ENCODE measurements at places on chromosomes 2 and 18.

GRCh38 chr18:26458526-26459232 is 89.7 kb downstream of the KCTD1 start:
- DNase-seq: peak; percentile 63

- DNase-seq: no peak
These were observed 60.8 kb downstream of the KIF5C start for GRCh38 chr2:148935791-148936190.

DNA sequence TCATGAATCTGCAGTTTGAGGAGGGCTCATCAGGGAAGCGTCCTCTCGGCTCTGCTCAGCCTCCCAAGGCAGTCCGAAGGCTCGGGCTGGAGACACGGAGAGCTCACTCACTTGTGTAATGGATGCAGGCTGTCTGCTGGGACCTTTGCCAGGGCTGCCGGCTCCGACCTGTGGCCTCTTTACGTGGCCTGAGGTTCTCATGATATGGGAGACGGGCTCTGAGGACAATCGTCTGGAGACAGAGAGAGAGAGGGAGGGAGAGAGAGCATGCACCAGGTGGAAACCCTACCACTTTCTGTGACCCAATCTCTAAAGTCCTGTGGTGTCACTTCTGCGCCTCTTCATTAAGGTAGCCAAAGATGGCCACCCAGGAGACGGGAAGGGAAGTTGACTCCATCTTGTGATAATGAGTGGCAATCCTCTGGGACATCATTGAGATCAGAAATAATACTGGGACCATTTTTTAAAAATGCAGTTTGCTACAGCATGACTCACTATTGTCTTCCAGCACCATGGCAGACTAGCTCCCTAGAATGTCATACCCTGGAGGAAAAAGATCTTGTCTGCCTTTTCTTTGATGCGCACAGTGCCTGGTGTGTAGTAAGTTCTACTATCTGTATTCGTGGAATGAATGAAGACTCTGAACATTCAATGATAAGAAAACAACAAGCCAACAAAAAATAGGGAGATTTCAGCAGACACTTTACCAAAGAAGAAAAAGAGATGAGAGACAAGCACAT is 60.2 kb downstream of the CD8B2 start:
- no peak for DNase-seq

DNA sequence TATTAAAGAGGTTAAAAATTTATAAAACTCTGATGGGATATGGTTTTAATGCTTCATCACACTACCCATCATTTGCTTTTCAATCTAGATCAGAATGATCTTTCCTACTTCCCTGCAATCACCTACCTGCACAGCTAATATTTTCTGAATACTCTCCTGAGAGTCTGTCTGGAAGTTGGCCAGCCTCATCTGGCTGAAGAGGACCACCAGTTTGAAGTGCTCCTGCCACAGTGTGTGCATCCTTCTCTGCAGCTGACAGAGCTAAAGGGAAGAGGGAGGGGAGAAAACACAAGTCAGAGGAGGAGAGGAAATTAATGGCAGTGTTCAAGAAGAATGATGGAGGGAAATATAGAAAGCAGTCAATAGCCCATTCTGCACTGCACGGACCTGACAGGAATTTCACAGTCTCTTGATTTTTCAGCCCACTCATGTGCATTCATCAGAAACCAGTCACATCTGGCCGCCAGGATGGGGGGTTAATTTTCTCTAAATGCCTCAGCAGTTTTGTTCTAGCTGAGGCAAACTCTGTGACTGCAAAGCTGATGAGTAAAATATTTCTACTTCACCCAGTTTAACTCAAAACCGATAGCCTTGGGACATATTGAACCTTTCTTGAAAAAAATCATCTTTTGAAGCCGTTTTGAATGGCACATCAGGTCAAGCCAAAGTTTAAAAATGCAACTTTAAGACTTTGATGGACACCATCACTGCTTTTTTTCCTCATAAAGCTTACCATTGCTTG is 201.8 kb upstream of the KLHL14 start:
- DNase-seq: peak; percentile 2

- no peak for DNase-seq
These were observed 101.5 kb downstream of the ARHGAP15 start for GRCh38 chr2:143230506-143231253.

DNA sequence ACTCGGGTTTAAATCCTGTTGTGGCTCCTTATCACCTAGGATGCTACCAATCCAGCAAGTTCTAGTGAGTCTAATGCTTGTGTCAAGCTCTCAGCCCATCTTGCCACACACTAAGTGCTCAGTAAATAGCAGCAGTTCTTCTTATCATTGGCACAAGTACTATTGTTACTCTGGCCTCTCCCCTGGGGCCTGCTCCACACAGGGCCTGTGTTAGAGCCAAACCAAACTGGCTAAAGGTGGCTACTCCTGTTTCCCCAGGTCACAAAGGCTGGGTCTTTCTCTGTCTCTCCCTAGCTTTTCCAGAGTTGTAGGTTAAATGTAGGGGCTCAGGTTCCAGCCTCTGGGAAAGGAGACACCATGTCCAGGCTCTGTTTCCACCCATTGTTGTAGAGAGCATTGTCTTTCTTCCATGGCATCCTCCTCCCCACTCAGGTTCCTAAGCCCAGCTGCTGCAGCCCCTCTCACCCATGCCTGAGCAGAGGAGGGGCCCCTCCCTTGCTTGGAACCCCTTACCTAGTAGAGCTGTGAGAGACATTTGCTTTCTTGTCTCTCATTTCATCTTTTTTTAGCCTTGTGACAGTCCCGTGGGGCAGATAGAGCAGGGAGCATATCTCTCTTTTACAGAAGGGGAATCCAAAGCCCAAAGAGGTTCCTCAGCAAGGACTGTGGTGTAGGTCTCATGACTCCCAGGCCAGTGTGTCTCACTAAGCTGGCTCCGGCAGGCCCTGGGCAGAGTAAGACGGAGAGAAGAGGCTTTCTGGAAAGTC is 56.4 kb upstream of the OTOF start:
- DNase-seq: no peak

DNA sequence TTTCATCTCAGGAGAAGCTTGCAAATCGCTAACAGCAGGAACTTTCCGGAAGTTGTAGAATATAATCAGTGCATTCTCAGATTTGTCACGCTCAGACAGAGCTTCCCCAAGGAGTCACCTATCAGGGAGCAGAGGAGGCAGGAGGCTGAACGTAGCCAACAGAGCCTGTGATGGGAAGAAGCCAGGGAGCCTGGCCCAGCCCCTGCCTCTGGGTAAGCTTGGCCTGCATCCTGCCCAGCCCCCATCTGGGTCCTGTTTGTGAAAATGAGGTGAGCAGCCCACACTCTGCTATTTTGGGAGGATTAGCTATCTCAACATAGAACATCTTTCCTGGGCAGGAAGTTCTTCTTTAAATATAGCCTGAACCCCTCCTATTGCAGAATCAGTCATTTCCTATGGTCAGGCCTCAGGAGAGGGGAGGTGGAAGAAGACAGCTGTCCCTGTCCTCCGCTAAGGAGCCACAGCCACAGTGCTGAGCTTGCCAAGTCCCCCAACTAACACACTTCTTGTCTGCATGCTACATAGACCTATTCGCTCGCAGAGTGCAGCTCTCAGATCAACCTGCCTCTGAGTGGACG is 19.2 kb upstream of the PKDCC start:
- DNase-seq: peak; percentile 53

- no peak for DNase-seq
These were observed 272.3 kb upstream of the COL3A1 start for GRCh38 chr2:188701836-188702235.

DNA sequence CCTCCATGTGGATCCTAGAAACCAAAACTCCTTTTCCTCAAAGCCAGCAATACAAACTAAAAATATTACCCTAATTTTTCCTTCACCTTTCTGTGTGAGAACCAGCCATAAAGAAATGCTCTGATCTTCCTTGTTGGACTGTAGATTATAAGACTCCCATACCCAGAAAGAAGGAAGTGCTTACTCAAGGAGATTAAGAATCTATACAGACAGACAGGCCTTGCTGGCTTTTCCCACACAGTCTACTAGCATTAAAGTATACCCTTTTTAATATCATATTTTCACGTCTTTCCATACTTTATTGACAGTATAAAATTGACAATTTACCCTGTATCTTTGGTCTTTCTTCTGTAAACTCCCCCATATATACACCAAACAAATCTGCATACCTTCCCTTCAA is 139.0 kb downstream of the GULP1 start:
- no peak for DNase-seq

GRCh38 chr2:172285010-172285621 is 142.3 kb upstream of the ITGA6 start:
- DNase-seq: no peak

Data from GM13977 (cell line).